ENCODE measurements at places on chromosomes 2 and 18. TPM values are rescaled to one million over a fixed set of nuclear protein-coding genes. Genes with fewer than 3 reads are reported as not detected.

GRCh38 chr2:191501561-191502168 is 176.3 kb upstream of the NABP1 start:
- DNase-seq = no peak

ATP6V1C2 gene
- polyA plus RNA-seq = 0.14 TPM

DNA sequence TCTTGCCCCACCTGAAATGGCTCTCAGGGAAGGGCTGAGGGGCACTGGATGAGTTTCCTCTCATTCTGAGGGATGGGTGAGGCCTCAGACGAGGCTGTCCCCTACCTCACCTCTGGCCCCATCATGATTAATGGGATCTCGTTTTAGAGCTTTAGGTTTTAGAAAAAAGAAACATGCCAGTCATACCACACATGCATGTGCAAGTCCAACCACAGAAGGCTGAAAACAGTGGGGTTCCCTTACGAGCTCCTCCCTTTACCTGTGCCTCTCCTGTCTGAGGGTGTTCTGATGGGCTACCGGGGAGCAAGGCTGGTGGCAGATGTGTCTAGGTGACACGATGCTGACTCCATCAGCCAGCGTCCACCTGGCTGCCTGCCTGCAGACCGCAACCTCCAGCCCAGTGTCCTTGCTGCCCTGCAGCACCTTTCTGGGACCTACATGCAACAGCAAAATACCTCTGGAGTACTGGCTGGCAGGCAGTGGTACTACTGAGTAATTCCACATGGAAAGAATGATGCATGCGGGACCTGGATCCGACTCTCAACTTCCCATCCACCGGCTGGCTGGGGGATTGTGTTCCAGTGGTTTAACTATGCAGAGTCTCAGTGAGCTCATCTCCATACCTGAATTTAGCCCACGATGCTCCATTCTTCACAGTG is 9.1 kb upstream of the LYPD6B start:
- no peak for DNase-seq

CFAP221 gene
- polyA plus RNA-seq = not detected

- DNase-seq = no peak
These were observed 144.4 kb downstream of the DYSF start for GRCh38 chr2:71597756-71598155.

- DNase-seq = no peak
These were observed 21.9 kb upstream of the TET3 start for GRCh38 chr2:73962798-73963197.

All from AG04450 (cell line).